ENCODE measurements at places on chromosomes 6 and 20. TPM values are rescaled to one million over a fixed set of nuclear protein-coding genes. Genes with fewer than 3 reads are reported as not detected.

DNA sequence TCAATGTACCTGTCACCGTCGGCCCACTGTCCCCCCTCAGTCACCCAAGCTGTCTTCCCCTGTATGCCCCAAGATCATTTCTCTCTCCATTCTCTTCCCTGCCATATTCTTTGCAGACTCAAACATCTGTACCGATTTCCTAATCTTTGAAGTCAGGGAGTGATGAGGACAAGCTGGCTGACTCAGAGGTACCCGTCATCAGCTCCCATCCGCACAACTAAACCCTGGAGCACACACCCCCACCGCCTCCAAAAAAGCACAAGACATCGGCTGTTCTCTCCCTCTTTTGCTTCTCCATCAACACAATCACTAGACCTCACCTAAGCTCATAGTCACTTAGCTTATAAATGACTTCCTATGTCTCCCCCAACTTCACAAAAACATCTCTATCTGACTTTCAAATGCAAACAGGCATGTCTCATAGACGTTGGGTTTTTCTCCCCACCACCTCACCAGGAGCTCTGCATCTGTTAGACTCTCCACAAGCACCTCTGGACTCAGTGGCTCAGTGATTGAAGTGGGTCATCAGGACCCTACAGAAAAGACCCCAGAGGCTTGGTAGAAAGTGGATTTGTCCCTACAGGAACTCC is 11.5 kb upstream of the NFATC2 start:
- DNase-seq, result no peak

- DNase-seq, result no peak
These were observed 23.6 kb downstream of the HM13 start for GRCh38 chr20:31537890-31538289.

Gene OPN5
- polyA plus RNA-seq, result 1.0 TPM

Gene BEND3
- polyA plus RNA-seq, result 4.3 TPM

GRCh38 chr6:123802351-123802696 is 1.3 kb upstream of the NKAIN2 start:
- DNase-seq, result no peak

Gene ERGIC3
- 296 TPM for polyA plus RNA-seq

DNA sequence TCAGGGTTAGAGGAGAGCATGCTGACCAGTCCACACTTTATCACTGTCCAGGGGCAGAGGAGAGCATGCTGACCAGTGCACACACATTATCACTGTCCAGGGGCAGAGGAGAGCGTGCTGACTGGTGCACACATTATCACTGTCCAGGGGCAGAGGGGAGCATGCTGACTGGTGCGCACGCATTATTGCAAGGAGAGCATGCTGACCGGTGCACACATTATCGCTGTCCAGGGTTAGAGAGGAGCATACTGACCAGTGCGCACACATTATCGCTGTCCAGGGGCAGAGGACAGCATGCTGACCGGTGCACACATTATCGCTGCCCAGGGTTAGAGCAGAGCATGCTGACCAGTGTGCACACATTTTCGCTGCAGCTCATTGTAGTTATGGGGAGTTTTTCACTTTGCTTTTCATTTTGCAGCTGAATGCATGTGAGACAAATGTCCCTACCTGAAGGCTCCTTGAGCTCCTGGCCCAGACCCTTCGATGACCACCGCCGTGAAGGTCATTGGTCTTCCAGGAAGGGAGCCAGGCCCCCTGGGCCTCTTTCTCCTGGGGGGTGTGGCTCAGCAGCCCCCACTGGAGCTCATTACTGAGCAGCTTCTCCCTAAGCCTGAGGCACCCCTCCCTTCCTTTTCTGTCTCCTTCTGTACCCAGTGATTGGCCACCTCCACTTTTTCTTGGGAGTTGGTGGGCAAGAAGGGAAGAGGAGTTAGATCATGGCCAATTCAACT is 178.8 kb upstream of the AFDN start:
- DNase-seq, result no peak

Gene USP49
- polyA plus RNA-seq, result 19.1 TPM

DNA sequence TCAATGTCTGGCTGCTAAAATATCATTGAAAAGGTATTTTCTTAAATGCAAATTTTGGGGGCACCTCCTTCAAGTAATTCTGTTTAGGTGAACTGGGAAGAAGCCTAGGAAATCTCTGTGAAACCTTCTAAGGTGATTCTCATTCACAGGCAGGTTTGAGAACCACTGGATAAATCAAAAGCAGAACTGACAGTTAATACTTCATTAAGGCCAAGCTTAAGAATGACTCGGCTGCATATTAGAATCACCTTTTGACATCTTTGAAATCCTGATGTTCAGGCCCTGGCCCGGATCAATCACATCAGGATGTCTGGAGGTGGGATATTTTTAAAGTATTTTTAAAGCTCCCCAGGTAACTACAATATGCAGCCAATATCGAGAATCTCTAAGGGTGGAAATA is 50.6 kb downstream of the FKBP1C start:
- DNase-seq, result no peak

GRCh38 chr20:62066983-62067433 is 1.3 kb upstream of the TAF4 start:
- DNase-seq, result no peak

Gene BMP7
- 62.0 TPM for polyA plus RNA-seq

Gene PRSS35
- polyA plus RNA-seq, result 28.9 TPM

Gene C6orf141
- 5.2 TPM for polyA plus RNA-seq

Gene SGK2
- polyA plus RNA-seq, result 14.5 TPM

- peak; percentile 33 for DNase-seq
These were observed 269.0 kb downstream of the UST start for GRCh38 chr6:149015535-149016525.

- DNase-seq, result no peak
These were observed 25.4 kb downstream of the SLC17A9 start for GRCh38 chr20:62977613-62978560.

Gene OXT
- polyA plus RNA-seq, result not detected

Gene NTSR1
- polyA plus RNA-seq, result 6.1 TPM

GRCh38 chr6:160070831-160071230 is 50.8 kb upstream of the SLC22A1 start:
- DNase-seq, result no peak

Gene GRIK2
- polyA plus RNA-seq, result 60.7 TPM

Gene SLC22A3
- 8.0 TPM for polyA plus RNA-seq

DNA sequence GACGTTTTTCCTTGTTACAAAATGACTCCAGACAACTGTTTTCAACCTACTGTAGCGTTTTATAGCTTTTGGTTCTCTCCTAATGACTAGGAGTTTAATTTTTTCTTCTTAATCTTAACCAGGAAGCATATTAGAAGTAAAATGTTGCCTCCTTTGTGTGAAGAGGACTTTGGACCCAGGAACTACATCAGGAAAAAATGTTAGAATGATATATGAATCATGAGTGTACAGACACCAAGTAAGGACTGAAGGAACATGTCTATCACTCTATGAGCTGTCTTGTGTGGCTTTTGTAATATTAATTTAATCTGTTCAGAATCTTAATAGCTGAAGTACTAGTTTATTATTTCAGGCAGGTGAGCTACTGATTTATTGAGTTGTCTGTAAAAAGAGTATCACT is 71.0 kb upstream of the MARCKS start:
- DNase-seq, result no peak

GRCh38 chr6:70210462-70210861 is 92.4 kb downstream of the COL9A1 start:
- DNase-seq, result peak; percentile 63

Gene ANGPT4
- 0.57 TPM for polyA plus RNA-seq

Gene KHDC1L
- polyA plus RNA-seq, result 1.6 TPM

GRCh38 chr6:21270636-21271201 is 322.8 kb upstream of the SOX4 start:
- DNase-seq, result peak; percentile 71

DNA sequence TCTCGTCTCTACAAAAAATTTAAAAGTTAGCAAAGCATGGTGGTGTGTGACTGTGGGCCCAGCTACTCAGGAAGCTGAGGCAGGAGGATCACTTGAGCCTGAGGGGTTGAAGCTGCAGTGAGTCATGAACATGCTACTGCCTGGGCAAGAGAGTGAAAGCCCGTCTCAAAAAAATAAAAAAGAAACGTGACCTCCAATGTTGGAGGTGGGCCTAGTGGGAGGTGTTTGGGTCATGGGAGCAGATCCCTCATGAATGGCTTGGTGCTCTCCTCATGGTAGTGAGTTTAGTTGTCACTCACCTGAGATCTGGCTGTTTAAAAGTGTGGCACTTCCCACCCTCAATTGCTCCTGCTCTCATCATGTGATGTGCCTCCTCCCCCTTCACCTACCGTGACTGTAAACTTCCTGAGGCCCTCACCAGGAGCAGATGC is 24.3 kb downstream of the RBL1 start:
- DNase-seq, result no peak

Gene HLA-DPA1
- polyA plus RNA-seq, result 6.6 TPM

Gene UBR2
- 20.8 TPM for polyA plus RNA-seq

Gene LY6G6D
- polyA plus RNA-seq, result 2.3 TPM

GRCh38 chr6:42347456-42347855 is 104.3 kb downstream of the TRERF1 start:
- DNase-seq, result no peak

DNA sequence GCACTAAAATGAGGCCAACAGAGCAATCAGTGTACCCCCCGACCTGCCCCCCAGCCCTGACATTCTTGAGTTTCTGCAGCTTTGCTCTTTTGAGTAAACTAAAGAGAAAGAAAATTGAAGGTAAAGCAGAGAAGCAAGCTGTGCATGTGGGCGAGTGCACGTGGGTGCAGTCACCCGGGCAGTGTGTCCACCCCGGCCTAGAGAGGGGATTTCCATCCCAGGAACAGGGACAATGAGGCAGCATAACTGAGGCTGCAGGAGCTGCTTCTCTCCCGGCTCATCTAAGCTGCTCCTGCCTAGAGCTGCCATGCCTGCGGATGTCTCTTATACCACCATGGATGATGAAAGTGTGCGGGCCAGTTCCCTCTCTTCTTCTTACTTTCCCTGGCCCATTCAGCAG is 16.8 kb downstream of the CASS4 start:
- no peak for DNase-seq

Gene DEFB112
- polyA plus RNA-seq, result not detected

Gene TCF21
- 0.63 TPM for polyA plus RNA-seq

GRCh38 chr20:38497246-38497935 is 24.7 kb downstream of the RALGAPB start:
- no peak for DNase-seq

Gene PLN
- 0.43 TPM for polyA plus RNA-seq

Gene LPIN3
- 2.7 TPM for polyA plus RNA-seq

- DNase-seq, result no peak
These were observed 184.8 kb downstream of the ZNF217 start for GRCh38 chr20:53408691-53409446.

DNA sequence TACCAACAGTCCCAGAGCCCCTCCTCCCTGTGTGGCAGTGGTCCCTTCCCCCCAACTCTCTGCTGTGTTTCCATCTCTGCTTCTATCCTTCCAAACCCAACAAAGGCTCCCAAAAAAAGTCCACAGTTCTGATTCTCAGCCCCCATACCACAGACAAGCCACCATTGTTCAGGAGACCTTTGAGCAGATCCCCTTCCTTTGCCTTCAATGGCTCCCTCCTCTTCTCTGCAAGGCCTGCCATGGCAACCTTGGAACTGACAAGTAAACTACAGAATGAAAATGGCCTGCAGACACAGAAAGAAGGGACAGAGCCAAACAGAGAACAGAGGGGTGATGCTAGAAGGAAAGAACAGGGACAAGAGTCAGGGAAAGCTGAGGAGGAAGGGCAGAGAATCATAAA is 23.2 kb downstream of the OR2H2 start:
- no peak for DNase-seq

DNA sequence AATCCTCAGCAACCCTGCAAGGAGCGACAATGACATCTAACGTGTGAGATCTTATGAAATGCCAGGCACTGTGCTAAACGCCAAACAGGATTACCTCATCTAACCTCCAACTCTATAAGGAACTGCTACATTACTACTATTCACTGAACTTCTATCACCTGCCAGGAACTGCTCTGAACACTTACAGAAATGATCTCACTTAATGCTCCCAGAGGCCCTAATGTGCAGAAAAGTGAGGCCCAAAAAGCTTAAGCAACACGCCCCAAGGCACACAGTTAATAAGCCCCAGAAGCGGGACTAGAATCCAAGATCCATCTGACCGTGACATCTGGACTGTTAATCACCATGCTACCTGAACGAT is 28.5 kb downstream of the TRAM2 start:
- no peak for DNase-seq

- no peak for DNase-seq
These were observed 26.9 kb downstream of the RRAGD start for GRCh38 chr6:89385156-89385667.

- DNase-seq, result no peak
These were observed 230.8 kb downstream of the TFAP2B start for GRCh38 chr6:51049288-51049982.

DNA sequence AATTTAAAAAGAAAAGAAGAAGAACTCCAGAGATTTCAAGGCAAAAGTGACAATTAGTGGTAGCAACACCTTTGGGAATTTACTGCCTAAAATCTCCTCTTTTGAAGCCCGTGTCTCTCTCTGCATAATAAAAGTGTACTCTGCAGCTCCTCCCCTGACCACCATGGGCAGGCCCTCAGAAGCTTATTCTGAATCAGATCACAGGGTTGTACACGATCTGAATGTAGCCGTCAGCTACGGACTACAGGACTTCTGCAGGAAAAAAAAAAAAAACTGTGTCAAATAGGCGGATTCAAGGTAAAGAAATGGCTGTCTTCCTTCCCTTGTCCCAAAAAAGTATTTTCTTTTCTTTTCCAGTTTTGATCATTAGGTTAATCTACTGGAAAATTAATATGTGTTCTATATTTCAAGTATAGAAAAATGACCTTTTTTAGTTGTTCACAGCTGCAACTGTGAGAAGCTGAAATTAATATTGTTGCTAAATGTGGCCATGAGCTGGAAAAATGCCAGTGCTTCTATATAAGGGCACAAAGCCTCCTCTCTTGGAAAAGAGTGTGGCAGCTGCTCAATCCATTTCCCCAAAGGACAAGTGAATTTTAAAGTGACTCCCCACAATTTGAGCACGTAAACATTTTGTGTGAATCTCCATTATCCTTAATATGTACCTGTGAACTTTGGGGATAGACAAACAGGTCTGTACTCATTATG is 397.4 kb downstream of the C6orf118 start:
- no peak for DNase-seq

Measured in spinal cord (tissue), 10 donors.